ENCODE measurements at places on chromosomes 16 and 17. TPM values are rescaled to one million over a fixed set of nuclear protein-coding genes. Genes with fewer than 3 reads are reported as not detected.

GRCh38 chr17:62631936-62632924, 4.8 kb downstream of the MRC2 start:
- DNase-seq, result no peak

DNA sequence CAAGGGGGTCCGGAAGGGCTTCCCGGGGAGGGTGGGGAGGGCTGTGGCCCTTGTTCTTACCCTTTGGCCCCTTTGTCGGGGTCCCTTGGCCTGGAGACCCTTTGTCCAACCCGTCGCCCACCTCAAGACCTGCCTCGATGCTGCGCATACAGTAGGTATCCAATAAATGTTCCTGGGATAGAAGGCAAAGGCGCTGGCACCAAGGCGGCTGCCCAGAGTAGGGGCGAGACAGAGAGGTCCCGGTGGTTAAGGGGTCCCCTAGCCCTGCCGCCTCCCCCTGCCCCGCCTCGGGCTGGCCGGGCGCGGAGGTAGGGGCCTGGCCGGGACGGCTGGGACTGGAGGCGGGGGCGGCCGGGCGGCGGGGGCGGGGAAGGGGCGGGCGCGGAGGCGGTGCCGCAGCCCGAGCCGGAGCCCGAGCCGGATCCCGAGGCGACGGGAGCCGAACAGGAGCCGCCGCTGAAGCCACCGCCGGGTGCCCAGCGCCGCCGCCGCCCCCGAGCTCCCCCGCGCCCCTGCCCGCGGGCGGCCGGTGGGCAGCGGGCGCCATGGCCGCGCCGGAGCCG, at the start of gene NHERF2:
TSS of gene NHERF2 (plus strand) at position 442 of the 563 bp plus-strand sequence. CDS start at position 546, 104 bp downstream.
- peak; percentile 37 for DNase-seq

- DNase-seq, result peak; percentile 75
These were observed at the start of gene SLC12A4 for GRCh38 chr16:67968400-67969253. SLC12A4 (minus strand) TSS chr16:67968637; CDS start chr16:67968553, 84 bp downstream.

DNA sequence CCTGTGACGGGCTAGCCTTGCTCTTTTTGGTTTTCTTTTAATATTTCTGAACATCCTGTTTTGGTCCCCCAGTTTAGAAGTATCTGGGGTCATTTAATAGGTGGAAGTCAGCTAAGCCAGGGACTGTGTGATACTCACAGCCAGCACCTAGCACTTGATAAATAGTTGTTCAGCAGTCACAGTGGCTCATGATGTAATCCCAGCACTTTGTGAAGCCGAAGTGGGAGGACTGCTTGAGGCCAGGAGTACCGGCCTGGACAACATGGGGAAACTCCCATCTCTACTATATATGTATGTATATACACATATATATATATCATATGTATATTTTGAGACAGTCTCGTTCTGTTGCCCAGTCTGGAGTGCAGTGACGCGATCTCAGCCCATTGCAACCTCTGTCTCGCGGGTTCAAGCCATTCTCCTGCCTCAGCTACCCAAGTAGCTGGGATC, 1.8 kb upstream of the ZNRF1 start:
- no peak for DNase-seq

- no peak for DNase-seq
These were observed 34.4 kb downstream of the WWP2 start for GRCh38 chr16:69796285-69797118.

DNA sequence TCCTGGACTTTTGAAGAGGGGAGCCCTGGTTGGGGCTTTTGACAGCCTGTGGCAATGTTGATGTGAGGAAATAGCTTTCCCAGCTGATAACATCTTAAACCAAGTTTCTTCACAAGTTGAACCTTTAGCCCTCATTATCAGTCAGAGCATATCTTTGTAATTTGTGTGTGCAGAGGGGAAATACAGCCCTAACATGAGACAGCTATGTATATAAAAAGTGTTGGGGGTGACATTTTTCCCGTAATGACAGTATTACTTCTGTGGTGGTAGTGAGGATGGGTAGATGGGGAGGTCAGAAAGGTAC, 221.1 kb downstream of the FTO start:
- DNase-seq, result no peak

- DNase-seq, result no peak
These were observed 6.3 kb downstream of the ATP2A3 start for GRCh38 chr17:3957735-3958599.

KRTAP2-3 gene
- total RNA-seq, result 0.33 TPM

TMUB2 gene
- 18.5 TPM for total RNA-seq
